ENCODE measurements at places on chromosomes 1 and 21.

GRCh38 chr1:162649583-162649982 is 17.3 kb downstream of the DDR2 start:
- no peak for DNase-seq

DNA sequence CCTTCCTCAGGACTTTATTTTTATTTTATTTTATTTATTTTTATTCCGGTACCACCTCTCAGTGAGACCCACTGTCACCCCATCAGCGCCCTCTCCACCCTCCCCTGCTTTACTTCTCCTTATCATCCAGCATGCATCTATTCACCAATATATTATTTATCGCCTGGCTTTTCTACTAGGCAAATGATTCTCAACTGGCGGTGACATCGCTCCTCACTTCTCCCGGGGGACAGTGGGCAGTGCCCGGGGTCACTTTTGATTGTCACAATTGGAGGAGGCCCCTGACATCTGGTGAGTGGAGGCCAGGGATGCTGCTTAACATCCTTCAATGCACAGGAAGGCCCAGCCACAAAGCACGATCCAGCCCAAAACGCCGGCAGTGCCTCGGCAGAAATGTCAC is 138.7 kb downstream of the ETS2 start:
- no peak for DNase-seq

DNA sequence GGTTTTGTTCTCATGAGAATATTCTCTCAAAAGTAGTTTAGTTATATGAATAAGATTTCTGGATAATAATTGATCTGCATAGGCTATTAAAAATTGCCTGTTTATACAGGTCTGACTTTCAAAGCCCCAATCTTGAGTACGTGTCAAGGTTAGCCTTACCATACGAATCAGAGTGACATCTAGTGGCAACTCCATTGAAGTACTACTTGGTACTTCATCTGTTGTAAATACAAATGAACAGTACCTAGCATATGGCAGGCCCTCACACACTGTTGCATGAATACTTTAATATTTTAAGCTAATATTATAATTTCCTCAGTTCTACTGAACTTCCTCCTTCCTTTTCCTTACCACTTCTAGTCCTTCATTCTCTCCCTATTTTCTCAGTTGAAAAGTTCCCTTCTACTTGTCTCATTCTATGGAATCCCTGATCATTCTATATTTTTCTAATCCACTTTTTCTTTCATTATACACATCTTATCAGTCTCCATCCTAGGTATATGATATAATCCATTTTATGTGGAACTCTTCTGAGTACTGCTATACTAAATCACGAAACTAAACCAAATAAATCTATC is 101.2 kb downstream of the AKT3 start:
- no peak for DNase-seq

DNA sequence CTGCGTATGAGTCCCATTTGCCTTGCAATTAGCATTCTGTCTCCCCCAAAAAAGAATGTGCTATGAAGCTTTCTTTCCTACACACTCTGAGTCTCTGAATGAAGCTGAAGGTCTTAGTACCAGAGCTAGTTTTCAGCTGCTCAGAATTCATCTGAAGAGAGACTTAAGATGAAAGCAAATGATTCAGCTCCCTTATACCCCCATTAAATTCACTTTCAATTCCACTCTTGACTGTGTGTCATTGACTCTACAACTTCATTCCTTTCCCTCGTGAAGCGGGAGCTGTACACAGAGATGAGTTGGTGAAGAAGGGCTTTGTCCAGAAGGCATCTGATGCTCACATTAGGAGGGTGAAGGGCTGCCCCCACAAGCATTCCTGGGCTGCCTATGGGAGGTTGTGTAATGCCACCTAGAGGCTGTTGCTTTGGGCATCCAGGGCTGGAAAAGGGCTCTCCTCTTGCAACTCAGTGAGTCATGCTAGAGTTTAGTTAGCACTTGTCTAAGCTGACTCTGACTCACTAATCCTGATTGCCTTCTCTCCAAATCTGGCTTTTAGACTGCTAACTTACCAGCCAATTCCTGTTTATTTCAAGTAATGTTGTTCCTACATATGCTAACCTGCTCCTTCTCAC is 1.8 kb downstream of the SPRR1B start:
- peak; percentile 18 for DNase-seq

DNA sequence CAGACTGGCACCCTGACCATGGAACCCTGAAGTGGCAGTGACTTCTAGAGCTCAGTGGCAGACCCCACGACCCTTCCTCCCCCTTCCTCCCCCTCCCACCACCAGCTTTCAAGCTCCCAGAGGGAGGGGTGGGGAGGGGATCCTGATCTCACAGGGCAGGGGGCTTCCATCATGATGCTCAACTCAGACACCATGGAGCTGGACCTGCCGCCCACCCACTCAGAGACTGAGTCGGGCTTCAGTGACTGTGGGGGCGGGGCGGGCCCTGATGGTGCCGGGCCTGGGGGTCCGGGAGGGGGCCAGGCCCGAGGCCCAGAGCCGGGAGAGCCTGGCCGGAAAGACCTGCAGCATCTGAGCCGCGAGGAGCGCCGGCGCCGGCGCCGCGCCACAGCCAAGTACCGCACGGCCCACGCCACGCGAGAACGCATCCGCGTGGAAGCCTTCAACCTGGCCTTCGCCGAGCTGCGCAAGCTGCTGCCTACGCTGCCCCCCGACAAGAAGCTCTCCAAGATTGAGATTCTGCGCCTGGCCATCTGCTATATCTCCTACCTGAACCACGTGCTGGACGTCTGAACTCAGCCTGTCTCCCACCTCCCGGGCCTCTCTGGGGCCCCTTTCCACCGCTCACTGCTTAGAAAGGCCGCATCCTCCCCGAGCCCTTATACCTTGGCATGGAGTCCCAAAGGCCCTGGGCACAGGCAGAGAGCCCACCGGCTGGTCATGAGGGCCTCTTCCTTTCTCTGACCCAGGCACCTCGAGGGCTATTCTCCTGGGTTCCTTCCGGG is 3.9 kb downstream of the NHLH1 start:
- no peak for DNase-seq

DNA sequence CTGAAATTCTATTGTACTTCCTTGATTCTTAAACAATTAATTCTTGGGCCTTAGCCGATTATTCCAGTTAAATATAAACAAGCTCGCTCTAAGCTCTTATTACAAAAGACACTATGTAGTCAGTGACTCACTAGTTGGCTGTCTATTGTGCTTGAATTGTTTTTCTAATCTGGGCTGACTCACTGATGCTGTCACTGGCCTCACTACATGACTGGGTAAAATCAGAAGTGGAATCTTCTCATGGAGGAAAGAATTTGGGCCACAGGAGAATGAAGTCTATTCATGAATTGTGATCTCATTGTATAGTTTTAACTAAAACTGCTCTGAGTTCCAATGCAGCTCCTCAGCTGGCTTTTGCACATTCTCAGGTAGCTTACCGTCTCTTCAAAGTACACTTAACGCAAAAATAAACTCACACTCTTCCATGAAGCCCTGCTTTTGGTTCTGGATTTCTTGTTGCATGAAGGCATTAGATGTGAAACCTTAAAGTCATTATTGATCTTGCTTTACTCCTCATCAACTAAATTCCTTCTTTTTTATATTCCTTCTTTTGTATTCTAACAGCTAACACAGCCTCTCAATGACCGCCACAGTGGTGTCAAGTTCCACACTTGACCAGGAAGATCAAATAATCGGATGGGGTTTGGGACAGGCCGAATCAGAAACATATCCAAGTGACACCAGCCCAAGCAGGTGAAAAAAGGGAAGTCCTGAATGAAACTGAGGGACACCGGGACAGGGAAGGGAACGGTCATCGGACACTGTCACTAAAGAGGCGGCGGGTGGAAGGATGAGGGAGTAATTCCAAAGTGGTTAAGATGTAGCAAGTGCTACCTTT is 80.9 kb upstream of the LBR start:
- DNase-seq: no peak

DNA sequence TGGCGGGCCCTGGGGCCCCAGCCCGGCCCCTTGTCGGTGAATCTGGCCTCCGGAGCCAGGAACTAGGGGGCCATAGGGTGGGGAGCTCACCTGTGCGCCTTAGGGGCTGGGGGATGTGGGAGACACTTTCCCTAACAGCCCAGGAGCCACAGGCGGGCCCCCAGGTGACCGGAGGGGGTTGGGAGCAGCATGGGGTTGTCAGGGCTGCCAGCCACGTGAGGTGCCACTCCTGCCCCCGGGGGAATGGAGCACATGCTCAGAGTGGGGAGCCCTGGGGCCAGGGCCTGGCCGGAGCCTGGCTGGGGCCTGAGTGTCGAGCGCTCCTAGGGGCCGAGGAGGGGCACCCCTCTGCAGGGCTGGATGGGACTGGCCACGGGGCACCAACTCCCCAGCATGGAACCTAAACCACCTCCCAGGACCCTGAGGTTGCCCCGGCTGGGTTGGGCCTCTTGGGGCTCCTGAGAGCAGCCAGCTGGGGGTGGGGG is 19.9 kb downstream of the PRXL2B start:
- no peak for DNase-seq

DNA sequence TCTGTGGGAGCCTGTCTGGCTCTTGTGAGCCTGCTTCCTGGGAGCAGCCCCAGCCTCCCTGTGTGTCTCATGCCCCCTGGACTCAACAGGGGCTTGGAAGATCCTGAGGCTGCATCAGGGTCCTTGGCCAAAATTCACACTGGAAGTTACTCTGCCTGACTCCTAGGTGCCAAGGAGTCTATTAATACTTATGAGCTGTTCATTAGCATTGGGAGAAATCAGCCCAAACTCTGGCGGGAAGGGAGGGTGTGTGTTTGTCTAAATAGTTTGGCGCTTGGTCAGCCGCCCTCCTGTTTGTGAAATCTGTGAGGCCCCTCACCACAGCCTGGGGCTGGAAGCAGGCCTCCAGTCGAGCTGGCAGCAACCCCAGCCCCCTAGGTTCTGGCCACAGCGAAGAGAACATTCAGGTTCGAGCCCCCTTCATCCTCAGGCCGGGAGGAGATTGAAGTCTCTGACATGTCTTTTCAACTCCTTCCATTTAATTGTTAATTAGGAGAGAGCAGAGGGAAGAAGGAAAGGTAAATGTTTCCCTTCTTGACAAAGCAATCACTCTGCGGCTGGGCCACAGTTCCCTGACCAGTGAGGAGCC is 82.1 kb upstream of the F3 start:
- DNase-seq: no peak

DNA sequence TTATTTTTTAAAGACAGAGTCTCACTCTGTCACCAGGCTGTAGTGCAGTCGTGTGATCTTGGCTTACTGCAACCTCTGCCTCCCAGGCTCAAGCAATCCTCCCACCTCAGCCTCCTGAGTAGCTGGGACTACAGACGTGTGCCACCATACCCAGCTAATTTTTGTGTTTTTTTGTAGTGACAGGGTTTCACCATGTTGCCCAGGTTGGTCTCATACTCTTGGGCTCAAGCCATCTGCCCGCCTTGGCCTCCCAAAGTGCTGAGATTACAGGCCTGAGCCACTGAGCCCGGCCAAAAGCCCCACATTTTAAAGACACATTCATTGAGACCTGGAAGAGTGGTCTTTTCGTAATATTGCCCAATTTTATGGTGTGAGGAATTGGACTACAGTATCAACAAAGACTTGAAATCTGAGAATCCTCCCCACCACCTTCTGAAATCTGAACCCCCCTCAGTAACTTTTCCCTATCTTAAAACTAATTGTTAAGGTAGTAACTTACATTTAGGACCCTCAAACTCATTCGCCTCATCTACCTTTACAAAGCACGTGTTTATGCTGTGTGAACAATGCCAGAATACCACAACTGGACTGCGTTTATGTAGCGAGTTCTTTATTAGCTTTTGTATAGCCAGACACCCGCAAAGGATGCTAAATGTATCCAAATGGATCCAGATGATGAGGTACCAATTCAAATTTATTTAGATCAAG is 2.7 kb downstream of the ERRFI1 start:
- no peak for DNase-seq

DNA sequence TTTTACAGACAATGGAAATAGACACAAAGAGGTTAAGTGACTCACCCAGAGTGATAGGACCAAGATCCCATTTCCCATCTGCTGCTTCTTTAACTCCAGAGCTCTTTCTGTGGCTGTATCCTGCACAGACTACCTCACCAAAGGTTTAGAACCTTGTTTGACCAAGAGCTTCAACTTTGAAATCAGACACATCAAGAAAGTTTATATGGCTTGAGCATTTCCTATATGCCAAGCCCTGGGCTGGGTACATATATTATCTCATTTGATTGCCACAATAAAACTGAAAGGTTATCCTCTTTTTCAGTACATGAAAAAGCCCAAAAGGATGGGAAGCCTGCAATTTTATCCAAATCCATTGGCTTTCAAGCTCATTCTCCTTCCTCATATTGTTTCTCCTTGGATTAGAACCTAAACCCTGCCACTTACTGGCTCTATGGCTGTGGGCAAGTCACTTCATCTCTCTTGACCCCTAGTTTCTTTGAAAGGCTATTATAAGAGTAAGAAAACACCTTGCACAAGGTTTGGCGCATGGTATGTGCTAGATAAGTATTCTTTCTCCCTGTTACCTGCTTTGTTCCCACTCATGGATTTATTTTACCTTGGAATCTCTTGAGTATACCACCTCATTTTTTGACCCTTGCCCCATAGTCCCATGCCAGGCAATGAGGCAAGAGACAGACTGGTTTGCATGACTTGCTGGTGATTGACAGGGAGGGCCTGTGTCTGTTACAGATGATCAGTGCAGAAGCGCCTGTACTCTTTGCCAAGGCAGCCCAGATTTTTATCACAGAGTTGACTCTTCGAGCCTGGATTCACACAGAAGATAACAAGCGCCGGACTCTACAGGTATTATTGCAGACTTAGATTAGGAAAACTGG is 34.5 kb upstream of the KCNQ4 start:
- no peak for DNase-seq

- DNase-seq: no peak
Measured at GRCh38 chr1:184792450-184792969, 37.9 kb upstream of the EDEM3 start.

DNA sequence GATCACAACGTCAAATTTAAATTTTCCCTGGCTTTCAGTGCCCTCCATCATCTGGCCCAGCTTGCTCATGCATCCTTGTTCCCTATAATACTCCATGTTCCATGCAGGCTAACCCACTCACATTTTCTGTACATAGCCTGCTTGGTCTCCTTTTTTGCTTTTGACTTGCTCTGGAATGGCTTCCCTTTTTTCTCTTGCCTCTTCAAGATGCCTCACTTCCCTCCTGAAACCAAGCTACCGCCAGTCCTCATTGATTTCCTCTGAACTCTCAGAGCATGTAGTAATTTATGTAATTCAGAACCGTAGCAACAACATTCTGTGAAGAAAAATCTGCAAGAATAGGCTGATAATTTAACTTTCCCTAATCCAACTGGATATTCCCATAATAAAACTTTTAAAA is 10.3 kb downstream of the CAP1 start:
- DNase-seq: no peak

DNA sequence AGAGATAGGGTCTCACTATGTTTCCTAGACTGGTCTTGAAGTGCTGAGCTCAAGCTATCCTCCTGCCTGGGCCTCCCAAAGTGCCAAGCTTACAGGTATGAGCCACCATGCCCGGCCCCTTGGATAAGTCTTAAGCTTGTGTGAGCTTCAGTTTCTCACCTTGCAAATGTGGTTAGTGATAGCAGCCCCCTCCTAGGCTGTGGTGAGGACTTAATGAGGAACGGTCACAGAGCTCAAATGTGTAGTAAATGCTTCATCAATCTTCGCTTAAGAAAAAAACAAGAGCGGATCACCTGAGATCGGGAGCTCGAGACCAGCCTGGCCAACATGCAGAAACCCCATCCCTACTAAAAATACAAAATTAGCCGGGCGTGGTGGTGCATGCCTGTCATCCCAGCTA is 3.0 kb downstream of the CNR2 start:
- no peak for DNase-seq

All from endothelial cell (in vitro differentiated cells).